ENCODE measurements at places on chromosomes 7 and 10.

DNA sequence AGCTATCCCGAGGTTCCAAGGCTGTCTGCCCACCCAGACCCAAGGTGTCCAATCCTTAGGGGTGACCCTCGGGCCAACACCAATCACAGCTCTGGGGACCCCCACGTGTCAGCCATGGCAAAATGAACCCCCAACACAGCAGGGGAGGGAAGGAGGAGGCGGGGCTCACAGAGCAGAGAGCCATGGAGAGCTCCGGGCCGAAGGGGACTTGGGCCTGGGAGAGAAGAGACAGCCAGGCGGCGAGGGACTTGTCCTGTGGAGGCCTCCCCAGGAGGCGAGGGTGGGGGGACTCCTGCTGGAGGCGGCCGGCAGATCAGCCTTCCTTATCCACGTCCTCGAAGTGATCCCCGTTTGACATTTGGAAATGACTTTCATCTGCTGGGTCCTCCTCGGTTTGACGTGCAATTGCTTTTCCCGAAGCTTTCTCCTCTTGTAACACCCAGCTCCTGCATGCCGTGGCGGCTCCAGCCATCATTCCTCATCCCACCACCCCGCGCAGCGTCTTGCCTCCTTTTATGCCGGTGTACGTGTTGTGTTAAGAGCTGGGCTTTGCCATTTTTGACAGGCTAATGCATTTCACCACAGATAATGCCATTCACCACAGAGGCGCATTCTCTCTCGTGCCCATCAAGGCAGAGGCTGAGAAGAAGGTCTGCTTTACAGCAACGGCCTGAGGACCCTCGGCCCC is 337.4 kb downstream of the DNAJB6 start:
- no peak for DNase-seq

- DNase-seq: no peak
Measured at GRCh38 chr10:62562795-62563194, 188.6 kb downstream of the ZNF365 start.

GRCh38 chr7:95915731-95916130 is 143.4 kb downstream of the DYNC1I1 start:
- DNase-seq: no peak

GRCh38 chr10:121079226-121079625 is 228.1 kb downstream of the WDR11 start:
- no peak for DNase-seq

DNA sequence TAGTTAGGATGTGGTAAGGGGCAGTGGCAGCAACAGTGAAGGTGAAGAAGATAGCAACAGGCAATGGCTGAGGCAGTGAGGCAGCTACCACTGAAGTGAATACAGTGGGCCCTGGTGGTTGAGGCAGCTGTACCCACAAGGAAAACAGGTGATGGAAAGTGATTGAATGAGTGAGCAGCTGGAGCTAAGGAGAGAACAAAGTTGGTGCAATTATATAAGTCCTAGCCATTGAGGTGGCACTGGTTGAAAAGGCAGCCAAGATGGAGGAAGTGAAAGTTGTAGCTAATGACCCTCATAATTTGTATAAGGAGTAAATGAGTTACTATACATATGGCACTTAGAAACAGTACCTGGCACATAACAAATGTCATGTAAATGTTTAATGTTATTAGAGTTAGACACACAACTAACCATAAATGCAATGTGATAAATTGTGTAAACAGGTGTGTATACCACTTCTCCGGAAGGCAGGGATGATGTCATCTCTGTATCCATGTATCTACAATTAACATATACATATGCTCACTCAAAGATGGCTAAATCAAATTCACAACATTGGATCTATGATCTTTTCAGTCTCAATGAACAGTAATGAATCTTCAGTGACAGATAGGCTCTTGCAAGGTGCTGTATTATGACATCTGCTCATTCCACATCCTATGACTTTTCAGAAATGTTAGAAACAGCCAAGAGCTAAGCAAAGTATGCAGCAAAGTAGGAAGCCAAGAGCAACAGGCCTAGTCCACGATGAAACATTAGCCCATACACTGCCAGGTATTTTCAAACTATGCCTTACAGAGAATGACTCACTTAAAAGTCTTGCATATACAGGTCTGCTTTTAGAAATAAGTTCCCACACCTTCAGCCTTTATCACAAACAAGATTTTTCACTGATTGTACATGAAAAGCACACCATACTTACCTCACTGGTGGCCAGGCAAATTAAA is 10.7 kb downstream of the XPNPEP1 start:
- DNase-seq: no peak

DNA sequence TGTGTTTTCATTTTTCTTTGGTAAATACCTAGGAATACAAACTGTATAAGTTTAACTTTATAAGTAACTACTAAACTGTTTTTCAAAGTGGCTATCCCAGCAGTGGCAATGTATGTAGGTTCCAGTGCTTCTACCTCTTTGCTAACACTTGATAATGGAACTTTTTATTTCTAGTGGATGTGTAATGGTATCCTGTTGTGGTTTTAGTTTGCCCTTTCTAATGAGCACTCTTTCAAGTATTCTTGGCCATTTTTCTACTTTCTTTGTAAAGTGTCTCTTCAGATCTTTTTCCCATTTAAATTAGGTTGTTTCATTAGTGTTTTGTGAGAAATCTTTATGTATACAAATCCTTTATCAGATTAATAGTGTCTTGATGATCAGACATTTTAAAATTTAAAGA is 4.6 kb downstream of the KIF20B start:
- DNase-seq: no peak
